ENCODE measurements at places on chromosomes 7 and 10.

DNA sequence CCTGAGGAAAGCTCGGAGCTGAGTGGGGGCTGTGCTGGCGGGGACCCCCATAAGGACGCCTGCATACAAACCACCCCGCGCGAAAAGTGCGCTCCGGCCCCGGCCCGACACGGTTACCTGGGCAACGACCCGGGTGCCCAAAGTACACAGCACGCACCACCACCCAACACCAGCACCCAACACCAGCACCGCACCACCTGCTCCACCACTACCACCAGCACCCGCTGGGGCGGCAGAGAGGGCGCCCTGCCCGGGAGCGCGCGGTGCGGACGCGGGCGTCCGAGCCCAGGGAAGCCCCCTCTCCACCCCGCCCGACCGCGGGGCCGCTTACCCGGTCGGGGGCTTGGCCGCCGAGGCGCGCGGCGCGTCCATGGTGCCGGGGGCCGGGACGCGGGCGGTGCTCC is 345 bp downstream of the COBL start:
- no peak for DNase-seq

DNA sequence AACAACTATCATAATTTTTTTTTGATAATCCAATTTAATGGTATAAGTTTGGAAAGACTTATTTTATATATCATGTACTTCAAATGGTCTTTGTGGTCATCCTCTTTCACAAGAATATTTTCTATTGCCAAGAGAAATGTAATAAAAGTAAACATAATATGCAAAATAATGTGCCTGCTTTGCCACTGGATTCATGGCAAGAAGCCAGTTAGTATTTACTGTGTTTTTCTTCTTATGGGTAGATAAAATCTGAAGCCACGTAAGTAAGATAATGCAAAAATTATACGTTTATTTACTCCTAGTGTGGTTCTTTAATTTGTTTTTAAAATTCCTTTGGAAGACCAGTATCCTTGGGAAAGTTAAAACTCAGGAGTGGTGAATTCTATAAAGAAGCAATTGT is 258.5 kb downstream of the ARL4A start:
- DNase-seq, result no peak

DNA sequence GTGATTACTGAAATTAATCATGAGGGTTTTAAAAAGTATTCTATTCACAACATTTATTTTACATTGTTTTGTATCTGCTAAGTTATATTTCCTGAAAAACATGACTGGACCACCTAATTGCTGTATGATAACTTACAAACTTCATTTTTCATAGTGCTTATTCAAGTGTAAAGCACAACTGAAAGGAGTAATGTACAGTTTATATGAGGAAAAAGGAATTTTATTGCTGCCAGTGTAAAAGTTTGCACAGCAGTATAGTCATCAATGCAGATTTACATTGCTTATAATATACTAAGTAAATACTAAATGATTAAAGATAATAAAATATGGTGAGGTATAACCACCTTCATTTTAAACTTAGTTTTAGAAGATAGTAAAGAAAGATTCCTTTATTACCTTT is 4.0 kb downstream of the PTEN start:
- DNase-seq, result no peak

DNA sequence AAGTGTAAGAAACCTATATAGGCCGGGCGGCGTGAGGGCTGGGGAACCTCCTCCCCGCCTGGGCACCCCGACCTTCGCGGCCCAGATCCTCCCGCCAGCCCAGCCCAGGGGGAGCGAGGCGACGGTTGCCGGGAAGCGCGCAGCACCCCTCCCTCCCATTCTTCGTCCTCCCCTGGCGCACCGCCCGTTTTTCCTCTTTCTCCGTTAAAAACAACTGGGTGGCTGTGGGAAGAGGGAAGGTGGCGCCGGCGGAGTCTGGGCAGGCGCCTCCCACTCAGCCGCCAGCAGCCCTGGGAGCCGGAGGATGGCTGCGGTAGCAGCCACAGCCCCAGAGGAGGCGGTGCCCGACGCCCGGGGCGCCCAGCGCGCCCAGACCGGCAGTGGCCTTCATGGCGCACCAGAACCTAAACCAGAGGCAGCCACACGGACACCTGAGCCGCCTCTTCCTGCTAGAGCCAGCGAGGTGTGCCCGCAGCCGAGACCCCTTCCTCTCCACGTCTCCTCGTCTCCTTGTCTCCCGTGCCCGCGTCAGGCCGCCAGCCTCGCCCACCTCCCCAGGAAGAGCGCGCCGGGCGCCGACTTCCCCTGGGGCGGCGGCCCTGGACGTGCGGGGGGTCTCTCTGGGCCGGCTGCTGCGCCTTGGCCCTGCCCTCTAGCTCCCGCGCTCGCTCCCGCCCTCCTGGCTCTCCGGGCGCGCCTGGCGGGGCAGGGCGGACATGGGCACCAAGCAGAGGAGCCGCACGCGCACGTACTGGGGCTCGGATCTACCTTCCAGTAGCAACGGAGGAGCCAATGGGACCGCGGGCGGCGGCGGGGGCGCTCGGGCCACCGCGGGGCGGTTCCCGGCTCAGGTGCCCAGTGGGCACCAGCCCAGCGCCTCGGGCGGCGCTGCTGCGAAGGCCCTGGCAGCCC is 32.8 kb upstream of the SFTPD start:
- no peak for DNase-seq

GRCh38 chr7:35596061-35596460 is 98.9 kb downstream of the HERPUD2 start:
- no peak for DNase-seq
